ENCODE measurements at places on chromosomes 5 and 9.

GRCh38 chr5:177233206-177233605 is 70.3 kb downstream of the RAB24 start:
- no peak for DNase-seq

- DNase-seq, result no peak
Measured at GRCh38 chr5:31768046-31768445, 129.1 kb downstream of the PDZD2 start.

GRCh38 chr5:149636191-149636860 is 55.0 kb downstream of the ARHGEF37 start:
- no peak for DNase-seq

DNA sequence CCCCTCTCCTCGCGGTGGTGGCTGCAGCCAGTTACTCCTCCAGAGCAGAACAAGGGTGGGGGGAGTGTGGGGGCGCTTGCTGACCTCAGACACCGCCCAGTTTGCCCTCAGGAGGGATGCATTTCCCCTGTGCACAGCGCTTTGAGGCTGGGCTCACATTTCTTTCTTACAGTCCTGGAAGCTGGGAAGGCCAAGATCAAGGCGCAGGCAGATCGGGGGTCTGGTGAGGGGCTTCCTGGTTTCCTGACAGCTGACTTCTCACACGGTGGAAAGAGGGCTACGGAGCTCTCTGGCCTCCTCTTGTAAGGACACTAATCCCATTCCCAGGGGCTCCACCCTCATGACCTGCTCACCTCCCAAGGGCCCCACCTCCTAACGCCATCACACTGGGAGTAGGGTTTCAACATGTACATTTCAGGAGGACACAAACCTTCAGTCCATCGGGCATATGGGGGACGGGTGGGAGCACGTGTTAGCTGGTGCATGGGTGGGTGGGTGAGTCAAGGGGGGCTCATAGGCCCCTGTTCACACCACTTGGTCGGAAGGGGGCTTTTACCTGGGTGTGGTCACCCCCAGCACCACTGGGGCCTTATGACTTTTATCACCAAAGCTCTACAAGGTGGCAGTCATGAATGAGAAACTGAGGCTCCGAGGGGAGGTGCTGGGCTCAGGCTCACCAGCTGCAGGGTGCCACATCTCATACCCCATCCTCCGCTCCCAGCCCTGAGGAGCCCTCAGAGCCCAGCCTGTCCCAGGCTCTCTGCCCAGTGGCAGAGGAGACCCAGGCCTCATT is 7.7 kb upstream of the SCGB3A1 start:
- DNase-seq, result no peak

GRCh38 chr9:8863886-8864544 is 1064.4 kb upstream of the DMAC1 start:
- no peak for DNase-seq

DNA sequence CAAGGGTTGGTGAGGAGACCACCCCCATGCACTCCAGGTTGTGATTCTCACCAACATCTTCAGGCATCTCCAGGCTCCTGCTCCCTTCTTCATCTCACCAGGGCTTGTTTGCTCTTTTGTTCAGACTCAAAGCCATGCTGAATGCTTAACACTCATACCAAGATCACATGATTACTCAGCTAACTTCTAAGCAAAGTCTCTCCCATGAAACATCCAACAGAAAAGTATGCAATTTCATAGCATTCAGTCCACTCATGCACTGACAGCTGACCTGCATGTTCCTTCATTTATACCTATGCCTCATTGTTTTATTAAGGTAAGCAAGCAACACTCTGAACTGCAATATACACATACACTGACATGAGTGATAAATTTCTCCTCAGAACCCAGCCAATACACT is 69.0 kb downstream of the SHC3 start:
- no peak for DNase-seq

DNA sequence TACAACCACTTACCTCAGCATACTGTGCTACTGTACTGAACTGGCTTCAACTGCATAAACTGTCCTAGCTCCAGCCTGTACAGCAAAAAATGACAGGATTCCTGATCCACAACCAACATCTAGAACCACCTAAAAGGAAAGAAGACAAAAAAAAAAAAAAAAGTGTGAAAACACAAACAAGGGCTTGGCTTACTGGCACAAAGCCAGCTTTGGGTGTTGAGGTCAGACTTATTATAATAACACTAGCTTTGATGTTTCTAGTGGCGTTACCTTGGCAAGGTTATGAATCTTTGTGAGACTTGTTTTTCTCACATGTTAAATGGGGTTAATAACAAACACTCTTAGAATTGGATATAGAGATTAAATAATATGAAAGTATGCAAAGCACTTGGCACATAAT is 148.5 kb upstream of the PUM3 start:
- no peak for DNase-seq

DNA sequence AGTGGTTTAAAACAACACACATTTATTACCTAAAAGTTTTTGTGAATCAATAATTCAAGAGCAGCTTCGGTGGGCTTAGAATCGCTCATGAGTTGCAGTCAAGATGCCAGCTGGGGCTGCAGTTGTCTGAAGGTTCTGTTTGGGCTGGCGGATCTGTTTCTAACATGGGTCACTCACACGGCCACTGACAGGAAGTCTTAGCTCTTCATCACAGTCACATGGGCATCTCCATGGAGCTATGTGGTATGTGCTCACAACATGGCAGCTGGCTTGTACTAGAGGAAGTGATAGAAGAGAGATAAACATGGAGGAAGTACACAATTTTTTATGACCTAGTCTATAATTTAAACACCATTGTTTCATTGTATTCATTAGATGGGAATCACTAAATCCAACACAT is 11.2 kb downstream of the KLHL9 start:
- DNase-seq, result no peak

DNA sequence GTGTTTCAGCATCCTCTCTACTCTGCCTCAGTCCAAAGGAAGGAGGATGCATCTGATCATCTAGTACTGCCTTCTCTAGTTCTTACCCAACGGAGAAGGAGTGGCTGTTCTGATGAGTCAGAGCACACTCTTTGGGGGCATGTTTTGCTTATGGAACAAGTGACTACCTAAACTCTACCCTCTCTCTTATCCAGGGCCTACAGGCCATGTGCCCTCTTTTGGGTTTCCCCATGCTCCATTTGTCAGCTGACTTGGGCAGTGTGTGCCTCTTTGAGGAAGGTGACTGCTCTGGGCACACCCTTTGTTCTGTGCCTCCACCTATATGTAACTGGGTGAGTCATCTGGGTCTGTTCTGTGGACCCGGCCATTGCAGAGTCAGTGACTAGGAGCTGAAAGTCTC is 89.6 kb upstream of the BNC2 start:
- no peak for DNase-seq

DNA sequence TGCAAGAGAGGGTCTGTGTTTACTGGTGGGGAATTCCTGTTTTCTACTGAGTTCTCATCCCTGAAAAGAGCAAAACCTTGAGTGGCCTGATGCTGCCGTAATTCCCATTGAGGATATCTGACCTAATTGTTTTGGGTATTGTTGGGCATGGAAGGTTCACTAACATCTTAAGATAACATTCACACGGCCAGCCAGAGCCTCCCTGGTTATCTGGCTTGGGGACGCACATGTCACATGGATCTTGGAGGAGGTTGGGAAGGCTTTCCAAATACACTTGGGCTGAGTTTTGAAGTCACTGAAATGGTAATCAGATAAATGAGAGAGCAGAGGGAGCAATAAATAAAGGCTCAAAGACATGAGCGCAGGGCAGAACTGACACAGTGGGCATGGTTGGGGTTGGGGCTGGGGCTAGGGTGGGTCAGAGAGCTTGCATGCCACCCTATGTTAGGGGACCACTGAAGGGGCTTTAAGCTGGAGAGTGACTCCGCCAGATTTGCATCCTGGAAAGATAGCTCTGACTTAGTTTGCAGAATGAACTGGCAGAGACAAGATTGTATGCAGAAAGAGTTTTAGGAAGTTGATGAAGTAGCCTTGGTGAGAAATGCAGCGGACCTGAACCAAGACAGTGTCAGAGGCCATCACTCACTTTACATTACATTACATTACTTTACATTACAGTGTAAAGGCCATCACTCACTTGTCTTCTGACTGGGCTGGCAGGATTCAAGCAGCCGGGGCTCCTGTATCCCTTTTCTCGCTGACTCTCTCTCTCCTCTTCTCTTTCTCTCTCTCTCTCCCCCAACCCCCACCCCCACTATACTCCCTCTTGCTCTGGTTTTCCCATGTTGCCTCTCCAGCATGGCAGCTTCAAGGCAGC is 24.2 kb downstream of the SLC1A1 start:
- DNase-seq, result no peak

DNA sequence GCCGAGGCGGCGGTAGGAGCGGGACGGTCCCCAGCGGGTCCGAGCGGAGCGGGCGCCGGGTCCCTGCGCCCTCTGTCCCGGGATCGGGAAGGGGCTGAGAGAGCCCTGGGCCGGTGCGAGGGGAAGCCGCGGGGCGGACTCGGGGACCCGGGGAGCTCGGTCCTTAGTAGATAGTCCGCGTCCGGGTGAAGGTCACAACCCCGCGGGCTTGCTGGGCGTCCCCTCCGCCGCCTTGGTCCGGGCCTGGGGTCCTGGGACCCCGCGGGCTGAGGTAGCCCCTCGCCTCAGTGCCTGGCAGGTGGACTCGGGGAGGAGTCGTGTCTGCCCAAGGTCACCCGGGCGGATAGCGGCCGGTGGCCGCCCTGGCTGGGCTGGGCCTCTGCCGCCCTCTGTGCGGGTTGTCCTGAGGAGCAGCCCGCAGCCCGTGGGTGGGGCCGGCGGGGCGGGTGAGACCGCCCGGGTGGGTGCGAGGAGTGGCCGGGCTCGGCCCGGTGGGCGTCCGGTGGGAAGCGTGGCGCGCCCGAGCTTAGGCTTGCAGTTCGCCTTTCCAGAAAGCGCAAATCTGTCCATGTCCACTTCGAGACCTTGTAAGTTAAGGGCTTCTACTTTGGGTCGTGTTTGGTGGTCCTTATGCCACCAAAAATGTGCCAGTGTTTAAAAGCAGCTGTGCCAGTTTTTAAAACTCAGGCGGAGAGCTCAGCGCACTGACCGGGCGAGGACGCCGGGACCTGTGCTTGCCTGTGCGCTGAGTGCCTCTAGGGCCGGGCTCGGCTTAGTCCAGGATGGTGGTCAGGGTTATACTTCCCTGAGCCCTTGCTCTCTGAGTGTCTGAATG is 554 bp downstream of the SDHA start:
- DNase-seq, result peak; percentile 52

- DNase-seq, result peak; percentile 47
Measured at GRCh38 chr5:57383093-57383861, 99.3 kb downstream of the ACTBL2 start.

- DNase-seq, result no peak
Measured at GRCh38 chr9:8905731-8906130, 1106.2 kb upstream of the DMAC1 start.

- DNase-seq, result no peak
Measured at GRCh38 chr5:157597277-157597676, 21.7 kb upstream of the ADAM19 start.

GRCh38 chr5:169300468-169301385 is at the start of gene SLIT3:
Gene SLIT3, minus strand, starts transcription at chr5:169301139. Its CDS starts 430 bp downstream, at chr5:169300709.
- DNase-seq, result no peak

DNA sequence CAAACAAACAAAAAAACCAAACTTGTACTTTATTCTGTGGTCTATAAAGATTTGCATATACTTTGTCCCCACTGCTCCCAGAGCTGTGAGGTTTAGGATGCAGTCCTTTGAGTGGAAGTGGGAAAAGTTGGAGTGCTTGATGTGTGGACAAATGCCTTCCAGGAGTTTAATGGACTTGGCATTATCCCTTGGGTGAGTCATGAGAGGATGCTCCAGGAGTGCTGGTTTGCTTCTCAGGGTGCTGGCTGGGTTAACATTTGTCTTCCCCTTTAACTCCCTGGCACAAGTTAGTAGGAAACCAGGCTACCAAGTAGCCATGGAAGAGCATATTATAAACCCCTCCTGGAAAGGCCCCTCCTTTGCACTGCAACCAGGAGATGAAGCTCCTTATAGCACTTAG is 417.4 kb upstream of the RIOK2 start:
- no peak for DNase-seq

DNA sequence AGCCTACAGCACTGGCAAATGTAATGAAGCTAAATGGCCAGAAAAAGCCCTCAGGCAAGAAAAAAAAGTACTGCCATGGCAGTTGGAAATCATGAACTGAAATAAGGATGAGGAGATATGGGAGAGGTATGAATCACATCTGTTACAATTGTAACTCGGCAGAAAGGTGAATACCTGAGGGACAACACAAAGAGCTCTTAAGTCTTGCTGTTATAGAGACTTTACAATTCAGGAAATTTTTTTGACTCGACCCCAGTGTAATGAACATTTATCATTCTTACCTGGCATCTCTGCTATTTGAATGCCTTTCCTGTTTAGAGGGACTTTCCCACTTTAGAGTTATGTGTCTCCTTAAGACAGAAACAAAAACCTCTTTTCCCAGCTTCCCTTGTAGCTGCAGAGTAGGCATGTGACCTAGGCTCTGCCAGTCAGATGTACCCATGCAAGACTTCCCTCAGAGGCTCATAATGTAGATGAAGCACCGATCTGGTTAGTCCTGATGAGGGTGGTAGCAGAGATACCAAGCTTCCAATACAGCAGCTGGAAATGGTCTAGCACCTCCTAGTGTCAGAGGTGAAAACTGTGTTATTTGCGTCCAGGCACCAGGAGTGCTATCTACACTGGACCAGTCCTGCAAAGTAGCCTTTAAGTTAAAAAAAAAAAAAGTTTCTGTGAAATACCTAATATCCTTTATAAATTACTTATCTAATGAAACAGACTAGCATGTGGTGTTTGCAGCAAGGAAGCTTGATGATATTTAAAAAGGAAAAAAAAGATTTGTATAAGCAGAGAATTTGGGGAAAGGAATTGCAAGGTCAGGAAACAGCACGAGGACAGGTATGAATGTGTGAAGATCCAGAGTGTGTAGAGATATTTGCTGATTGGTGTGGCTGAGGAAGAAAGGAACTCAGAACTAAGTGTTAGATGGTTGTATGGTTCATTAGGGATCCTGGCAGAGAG is 146.9 kb upstream of the SLC1A3 start:
- no peak for DNase-seq
